Vein endothelial cell (primary cell): ENCODE measurements at places on chromosomes 7 and 10. TPM values are rescaled to one million over a fixed set of nuclear protein-coding genes. Genes with fewer than 3 reads are reported as not detected.

EPO gene
- total RNA-seq, result not detected in 2 replicates

PON1 gene
- total RNA-seq, result not detected in 2 replicates

FRAT2 gene
- total RNA-seq, result 9.5 and 11.4 TPM in 2 replicates

NRAP gene
- total RNA-seq, result not detected in 2 replicates

TNPO3 gene
- total RNA-seq, result 55.5 and 64.9 TPM in 2 replicates

SFXN3 gene
- 77.7 and 123 TPM in 2 replicates for total RNA-seq

CPA1 gene
- not detected in 2 replicates for total RNA-seq

ADCY1 gene
- total RNA-seq, result 0.33 and 0.67 TPM in 2 replicates

IDI2 gene
- total RNA-seq, result not detected in 2 replicates

OR2A12 gene
- total RNA-seq, result not detected in 2 replicates
